ENCODE measurements at places on chromosomes 7 and 10. TPM values are rescaled to one million over a fixed set of nuclear protein-coding genes. Genes with fewer than 3 reads are reported as not detected.
A peak's percentile ranks its signal among the peaks of the same experiment; 100 is the strongest.

DNA sequence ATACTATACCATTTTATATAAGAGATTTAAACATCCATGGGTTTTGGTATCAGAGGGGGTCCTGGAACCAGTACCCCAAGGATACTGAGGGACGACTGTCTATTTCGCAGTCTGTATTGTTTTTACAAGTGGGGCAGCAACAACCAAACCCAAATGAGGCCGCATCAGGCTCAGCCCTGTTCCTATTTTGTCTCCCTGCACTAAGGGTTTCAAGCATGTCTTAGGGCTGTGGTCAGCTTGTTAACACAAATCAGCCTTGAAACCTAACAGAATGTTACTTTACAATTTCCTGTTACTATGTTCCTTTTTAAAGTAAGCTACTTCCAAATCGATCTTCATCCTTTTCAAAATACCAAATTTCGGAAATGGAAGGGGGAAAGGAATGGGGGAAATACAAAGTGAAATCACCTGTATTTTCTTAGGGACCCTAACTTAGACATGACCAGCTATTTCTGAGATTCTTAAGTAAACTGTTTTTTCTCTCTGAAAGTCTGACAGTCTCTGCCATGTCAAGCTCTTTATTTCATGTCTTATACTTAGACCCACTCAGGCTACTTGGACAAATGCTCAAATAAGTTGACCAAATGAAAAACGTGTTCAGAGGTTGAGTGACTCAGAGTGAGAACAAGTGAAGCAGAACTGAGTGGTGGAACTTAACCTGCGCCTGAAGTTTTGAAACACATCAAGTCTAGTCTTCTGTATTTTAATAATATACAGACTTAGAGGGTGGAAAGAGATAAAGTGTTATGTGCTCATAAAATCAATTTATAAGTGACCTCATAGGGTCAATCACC lies 75.8 kb downstream of the C1GALT1 start:
- DNase-seq: no peak

DNA sequence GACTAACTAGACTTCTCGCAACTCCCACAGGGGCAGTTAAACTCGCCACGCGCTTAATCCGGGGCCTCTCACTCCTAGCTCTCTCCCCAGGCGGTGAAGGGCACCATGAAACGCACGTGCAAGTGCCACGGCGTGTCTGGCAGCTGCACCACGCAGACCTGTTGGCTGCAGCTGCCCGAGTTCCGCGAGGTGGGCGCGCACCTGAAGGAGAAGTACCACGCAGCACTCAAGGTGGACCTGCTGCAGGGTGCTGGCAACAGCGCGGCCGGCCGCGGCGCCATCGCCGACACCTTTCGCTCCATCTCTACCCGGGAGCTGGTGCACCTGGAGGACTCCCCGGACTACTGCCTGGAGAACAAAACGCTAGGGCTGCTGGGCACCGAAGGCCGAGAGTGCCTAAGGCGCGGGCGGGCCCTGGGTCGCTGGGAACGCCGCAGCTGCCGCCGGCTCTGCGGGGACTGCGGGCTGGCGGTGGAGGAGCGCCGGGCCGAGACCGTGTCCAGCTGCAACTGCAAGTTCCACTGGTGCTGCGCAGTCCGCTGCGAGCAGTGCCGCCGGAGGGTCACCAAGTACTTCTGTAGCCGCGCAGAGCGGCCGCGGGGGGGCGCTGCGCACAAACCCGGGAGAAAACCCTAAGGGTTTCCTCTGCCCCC lies 19.5 kb downstream of the WNT8B start:
- DNase-seq: peak; percentile 80

GRCh38 chr7:134046594-134047128 lies 80.5 kb upstream of the LRGUK start:
- no peak for DNase-seq

DNA sequence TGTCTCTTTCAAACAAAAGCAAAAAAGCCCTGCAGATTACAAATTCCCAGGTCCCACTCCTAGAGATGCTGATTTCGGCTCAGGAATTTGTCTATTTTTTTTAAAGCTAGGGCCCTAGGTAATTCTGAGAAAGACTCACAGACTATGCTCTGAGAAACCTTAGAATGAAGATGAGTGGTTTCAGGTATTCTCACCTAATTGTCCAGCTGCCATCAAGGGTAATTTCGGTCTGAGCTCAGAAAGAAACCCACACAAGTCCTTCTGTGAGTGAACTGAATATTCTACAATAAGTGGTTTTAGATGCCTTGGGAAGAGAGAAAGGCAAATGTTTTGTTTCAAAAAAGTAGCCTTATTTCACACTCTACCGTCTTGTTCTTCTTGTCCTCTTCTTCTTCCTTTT lies 45.7 kb downstream of the DCLRE1A start:
- no peak for DNase-seq

Gene GHRHR
- total RNA-seq: not detected

GRCh38 chr7:135447748-135448147 lies 62.2 kb downstream of the CNOT4 start:
- no peak for DNase-seq

GRCh38 chr10:127307338-127307737 lies 110.9 kb upstream of the INSYN2A start:
- no peak for DNase-seq

Gene OR2A1
- not detected for total RNA-seq

DNA sequence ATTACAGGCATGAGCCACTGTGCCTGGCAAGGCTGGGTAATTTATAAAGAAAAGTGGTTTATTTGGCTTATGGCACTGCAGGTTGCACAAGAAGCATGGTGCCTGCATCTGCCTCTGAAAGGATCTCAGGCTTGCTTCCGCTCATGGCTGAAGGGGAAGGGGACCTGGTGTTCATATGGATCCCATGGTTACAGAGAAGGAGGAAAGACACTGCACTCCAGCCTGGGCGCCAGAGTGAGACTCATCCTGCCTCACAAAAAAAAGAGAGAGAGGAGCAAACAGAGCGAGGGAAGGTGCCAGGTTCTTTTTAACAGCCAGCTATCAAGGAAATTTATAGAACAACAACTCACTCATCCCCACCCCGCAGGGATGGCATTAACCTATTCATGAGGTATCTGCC lies 36.2 kb downstream of the HIP1 start:
- no peak for DNase-seq

Gene GALNT17
- 14.6 TPM for total RNA-seq

Gene BPGM
- total RNA-seq: 22.8 TPM

Gene MKI67
- total RNA-seq: 0.55 TPM

DNA sequence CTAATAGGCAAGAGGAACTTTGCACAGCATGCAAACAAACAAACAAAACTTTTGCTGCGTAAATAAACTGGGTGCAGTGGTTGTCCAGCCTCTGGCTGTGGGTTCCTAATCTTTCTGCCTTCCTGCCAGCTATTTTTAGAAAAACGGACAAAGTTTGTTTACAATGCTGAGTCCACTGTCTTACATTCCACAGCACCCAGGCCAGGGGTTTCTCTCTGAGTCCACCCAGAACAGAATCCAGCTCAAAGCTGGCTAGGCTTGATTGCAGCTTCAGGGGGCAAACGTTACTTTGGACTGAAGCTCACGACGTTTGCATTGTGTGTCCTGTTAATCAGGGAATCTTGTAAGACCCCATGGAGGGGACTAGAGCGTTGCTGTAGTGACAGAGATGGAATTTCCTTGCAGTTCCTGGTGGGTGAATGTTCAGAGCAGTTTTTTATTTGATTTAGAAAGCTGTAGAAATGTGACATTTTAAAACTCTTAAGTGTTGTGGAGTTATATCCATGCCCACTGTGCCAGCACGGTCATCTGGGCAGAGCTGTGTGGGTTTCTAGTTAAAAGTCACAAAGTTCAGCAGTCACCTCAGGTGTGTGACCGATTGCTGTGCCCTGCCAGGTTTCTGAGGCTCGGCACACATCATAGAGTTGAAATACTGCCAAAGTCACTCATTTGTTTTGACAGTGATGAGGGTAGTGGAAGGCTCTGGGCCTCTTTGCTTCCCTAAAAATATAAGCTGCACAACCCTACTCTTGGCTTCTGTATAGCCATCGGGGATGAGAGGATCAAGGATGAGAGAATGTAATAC lies 247.0 kb downstream of the STK31 start:
- no peak for DNase-seq

Gene HABP2
- not detected for total RNA-seq

- DNase-seq: peak; percentile 81
Observed at GRCh38 chr10:104327745-104328645, 10.3 kb downstream of the ITPRIP start.

Measured in sigmoid colon (tissue), 7 donors.